ENCODE measurements at places on chromosomes 13 and 19. TPM values are rescaled to one million over a fixed set of nuclear protein-coding genes. Genes with fewer than 3 reads are reported as not detected.

The SLAIN1 gene
- not detected for total RNA-seq

The PLVAP gene
- not detected for total RNA-seq

The PSG7 gene
- total RNA-seq, result not detected

The PLIN4 gene
- total RNA-seq, result 0.32 TPM

The ASPDH gene
- not detected for total RNA-seq

The DHDH gene
- total RNA-seq, result not detected

The FUT1 gene
- total RNA-seq, result under 0.01 TPM

The PCID2 gene
- 83.8 TPM for total RNA-seq

The POSTN gene
- 390 TPM for total RNA-seq

The CBARP gene
- total RNA-seq, result 6.0 TPM

The SCAMP4 gene
- total RNA-seq, result 49.2 TPM

The LACC1 gene
- 9.1 TPM for total RNA-seq

The CGB1 gene
- not detected for total RNA-seq

The GPR18 gene
- total RNA-seq, result not detected

The SIAH3 gene
- total RNA-seq, result not detected

The RHPN2 gene
- 2.6 TPM for total RNA-seq

The LYL1 gene
- 3.9 TPM for total RNA-seq

The ZNF573 gene
- total RNA-seq, result 6.0 TPM

The ZNF766 gene
- 6.4 TPM for total RNA-seq

The TUBA3C gene
- not detected for total RNA-seq

The PRR12 gene
- 3.9 TPM for total RNA-seq

The NUMBL gene
- 34.1 TPM for total RNA-seq

The CEACAM16 gene
- under 0.01 TPM for total RNA-seq

The FXYD1 gene
- 0.32 TPM for total RNA-seq

The NCR1 gene
- not detected for total RNA-seq
